NCI-H510A treated with DMSO at 0.1 percent for 48 hours (cell line): ENCODE measurements at places on chromosomes 6 and 20.
A peak's percentile ranks its signal among the peaks of the same experiment; 100 is the strongest.

DNA sequence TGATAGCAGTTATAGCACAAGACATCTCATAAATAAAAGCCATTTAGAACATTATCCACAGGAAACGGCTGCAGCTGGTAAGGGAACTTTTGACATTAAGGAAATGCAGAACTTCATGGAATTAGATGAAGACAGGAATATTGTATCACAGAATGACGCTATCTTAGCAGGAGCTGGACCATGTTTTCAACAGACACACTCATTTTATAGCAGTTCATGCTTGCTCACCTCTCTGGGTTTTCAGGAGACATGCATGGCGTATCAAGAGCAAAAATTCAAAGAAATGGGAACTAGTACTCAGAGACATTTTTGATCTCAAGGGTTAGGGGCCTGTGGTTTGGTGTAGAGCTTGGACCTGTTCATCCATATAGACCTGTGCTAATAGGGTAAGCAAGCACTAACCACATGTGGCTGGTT is 125.0 kb downstream of the FYN start:
- DNase-seq, result no peak

DNA sequence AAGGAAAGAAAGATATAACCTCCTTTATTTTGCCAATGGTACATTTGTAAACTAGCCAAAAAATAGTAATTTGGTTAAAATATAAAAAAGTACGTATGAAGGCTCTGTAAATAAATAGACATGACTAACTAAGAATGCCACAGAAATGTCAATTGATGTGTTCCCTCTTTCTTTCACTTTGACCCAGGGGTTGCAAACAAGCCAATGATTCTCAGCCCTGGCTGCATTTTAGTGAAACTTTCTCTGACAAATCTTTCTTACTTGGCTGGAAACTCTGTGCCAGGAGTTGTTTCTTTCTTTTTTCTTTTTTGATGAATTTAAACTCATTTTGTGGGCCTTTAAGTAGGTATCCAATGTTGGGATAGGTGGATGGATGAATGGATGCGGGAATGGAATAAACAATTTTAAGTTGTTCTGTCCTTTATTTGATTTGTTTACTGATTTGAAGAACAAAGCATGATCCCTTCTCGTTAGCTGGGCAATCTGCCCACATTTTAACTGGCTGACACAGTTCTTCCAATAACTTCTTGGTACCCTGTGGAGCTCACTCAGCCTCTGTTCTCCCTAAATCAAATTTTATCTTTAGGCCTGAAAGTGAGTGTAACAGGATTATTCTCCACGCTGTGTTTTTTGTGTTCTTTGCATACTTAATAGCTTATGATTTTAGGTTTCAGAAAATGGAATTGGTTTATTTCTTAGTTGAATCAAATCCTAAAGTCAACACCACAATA is 58.6 kb upstream of the GCLC start:
- DNase-seq, result no peak

DNA sequence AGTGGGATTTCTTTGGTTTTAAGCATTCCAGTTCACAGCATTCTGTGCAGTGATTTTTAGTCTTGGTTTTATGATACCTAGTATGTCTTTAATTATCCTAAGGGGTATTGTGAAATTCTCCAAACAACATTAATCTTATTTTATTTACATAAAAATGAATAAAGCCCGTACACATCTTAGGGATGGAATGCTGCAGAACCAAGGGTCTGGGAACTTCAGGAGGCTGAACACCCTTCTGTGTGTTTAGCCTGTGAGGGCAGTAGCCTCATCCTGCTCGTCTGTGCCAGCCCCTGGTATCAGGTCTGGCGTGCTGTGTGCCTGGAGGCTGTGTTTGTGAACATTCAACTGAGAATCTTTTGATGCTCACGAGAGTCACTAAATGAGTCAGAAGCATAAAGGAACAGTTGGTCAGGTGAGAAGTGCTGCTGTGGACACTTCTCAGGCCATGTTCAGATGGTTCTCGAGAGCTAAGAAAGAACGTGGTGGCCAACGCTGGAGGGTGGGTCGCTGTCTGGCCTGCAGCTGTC is 25.2 kb upstream of the C20orf204 start:
- no peak for DNase-seq

GRCh38 chr6:35073766-35074471 is 67.2 kb downstream of the TCP11 start:
- DNase-seq, result no peak

DNA sequence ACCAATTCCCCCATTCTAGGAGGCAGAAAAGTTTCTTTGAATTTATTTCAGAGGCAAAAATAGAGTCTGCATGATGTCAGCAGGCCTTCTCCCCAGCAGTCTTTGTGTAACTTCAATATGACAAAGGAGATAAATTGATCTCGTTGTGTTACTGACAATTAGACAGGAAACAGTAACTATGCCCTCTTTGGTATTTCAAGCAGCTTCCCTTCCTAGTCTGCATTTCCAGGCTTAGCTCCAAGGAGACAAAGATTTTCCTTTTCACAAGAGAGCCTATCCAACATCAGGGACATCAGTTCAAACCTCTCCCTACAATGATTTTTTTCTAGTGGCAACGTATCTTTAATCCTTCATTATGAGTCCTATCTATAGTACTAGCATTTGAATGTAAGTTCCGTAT is 245.9 kb upstream of the HSF2 start:
- no peak for DNase-seq

DNA sequence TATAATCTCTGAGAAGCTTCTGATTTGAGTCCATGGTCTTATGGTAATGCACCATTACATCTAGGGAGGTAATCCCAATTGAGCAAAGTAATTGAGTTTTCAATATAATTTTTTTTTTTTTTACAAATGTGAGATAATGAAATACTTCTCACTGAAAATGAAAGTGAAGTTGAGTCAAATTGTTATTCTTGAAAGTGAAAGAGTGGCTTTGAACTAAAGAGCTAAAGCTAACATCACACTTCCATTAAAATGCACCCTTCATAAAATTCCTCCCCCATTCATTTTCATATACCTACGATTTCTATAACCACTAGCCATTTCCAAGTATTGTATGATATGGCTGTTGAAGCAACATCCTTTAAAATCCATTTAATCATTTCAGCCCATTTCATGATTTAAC is 149.1 kb upstream of the IMPG1 start:
- DNase-seq, result no peak

DNA sequence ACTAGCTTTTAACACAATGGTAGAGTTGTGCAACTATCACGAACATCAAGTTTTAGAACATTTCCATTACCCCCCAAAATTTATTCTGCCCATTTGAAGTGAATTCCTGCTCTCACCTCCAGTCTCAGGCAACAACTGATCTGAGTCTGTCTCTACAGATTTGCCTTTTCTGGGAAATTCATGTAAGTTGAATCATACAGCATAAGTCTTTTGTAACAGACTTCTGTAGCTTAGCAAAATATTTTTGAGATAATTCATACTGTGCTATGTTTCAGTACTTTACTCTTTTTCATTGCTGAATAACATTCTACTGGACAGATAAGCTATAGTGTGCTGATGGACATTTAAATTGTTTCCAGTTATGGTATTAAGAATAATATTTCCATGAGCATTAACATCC is 447.3 kb upstream of the GJE1 start:
- DNase-seq, result no peak

DNA sequence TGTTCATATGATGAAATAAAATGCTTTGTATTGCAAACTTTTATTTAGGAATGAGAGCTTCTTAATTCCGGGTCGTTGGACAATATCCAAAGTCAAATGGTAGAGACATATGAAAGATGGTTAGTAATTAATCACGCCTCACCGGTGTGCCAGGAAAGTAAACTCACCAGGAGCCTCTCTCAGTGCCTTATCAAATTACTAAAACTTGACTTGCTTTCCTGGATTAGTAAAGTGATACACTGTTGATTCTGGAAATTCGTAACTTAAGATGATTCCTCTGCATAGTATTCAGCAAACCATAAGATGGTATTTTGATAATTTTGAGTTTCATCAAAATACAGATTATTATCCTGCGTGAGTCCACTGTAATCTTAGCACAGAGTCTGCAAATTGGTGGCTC is 115.2 kb downstream of the PAX1 start:
- DNase-seq, result no peak

DNA sequence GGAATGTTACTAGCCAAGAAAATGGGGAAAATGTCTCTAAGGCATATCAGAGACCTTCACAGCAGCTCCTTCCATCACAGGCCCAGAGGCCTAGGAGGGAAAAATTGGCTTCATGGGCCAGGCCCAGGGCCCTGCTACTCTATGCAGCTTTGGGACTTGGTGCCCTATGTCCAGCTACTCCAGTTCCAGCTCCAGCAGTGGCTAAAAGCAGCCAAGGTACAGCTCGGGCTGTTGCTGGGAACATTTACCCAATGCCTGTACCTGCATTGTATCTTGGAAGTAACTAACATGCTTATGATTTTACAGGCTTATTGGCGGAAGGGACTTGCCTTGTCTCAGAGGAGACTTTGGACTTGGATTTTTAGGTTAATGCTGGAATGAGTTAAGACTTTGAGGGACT is 390.6 kb downstream of the GRIK2 start:
- DNase-seq, result no peak

DNA sequence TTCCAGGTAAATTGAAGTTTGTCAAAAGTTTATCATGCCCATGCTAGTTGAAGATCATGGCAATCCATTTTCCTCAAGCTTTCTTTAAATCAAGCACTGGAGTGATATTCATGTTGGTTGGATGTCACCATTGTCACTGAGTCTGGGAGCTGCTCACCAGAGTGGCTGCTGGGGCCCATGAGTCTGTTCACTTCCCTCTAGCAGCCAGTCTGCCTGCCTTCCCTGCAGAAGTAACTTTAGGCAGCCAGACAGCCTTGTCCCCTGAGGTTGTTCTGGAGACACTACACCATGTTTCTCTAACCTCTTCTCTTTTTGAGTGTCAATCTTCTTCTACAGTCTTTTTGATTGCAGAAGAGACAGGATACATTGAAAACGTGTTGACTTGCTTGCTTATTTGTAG is 5.5 kb downstream of the SIRT5 start:
- no peak for DNase-seq

GRCh38 chr20:39282619-39283092 is 320.5 kb downstream of the DHX35 start:
- no peak for DNase-seq

GRCh38 chr6:163750431-163751031 is 336.0 kb downstream of the QKI start:
- DNase-seq, result no peak

- DNase-seq, result no peak
Measured at GRCh38 chr6:16850681-16851026, 89.4 kb upstream of the ATXN1 start.

GRCh38 chr6:46899659-46900058 is 22.1 kb downstream of the ADGRF5 start:
- DNase-seq, result no peak

DNA sequence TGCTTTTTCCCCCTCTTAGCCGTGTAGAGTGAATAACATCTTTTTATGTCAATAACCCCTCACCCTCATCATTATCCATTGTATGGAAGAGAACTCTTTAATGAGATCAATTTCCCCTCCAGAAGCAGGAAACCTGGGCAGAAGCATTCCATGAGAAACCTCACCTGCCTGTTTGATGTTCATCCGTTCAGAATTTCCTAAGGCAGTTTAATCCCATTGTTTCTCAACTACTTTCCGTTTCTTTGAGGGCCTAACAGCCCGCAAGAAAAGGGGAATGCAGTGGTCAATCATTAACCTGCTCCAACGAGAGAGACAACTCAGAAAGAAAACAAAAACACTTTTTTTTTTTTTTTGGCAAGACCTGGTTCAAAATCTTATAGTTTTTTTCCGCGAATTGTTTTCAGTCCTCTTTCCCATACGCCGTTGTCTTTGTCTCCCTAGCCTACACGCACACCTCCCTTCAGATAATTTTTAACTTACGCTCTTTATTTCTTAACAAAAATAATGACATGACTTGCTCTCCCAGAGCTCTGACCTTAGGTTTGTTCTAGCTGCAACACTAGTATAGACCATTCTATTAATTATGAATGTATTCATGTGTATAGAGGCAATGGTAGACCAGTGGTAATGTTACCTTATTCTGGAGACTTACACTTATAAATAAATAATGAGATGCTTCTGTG is 25.6 kb upstream of the ID4 start:
- no peak for DNase-seq

GRCh38 chr6:89268776-89269175 is 46.3 kb downstream of the GABRR2 start:
- DNase-seq, result no peak

- peak; percentile 63 for DNase-seq
Measured at GRCh38 chr6:53433261-53433950, 84.7 kb upstream of the ELOVL5 start.

DNA sequence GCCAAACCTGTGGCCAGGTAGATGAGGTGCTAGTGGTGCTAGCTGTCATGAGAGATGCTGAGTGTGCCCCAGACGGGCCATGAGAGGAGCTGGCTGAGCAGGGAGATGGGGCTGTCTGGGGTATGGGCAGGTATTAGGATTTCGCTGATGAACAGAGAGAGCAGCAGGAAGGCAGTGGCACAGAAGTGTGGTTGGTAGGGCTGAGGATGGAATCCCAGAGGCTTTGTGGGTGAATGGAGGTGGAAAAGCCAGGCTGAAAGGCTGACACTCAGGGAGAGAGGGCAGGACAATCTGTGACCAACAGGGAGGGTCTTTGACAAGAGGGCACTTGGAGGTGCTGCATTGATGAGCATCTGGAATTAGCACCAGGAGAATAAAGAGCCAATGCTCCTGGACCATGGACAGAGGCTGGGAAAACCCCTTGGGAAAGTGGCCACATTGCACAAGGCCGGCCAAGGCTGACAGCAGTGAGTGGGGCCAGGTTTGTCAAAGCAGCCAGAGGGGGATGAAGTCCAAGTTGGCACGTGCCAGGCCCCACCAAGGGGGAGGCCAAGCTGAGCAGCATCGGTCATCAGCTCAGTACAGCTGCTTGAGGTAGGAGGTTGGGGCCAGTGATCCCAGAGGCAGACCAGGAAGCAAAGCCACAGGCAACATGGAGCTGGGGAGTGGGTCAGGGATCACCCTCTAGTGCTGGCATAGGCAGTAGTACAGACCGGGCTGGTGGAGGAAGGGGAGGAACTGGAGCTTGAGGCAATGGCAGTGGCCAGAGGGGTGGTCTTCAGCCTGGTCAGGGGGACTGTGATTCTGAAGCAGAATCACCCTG is 19.7 kb upstream of the SGK2 start:
- no peak for DNase-seq

GRCh38 chr6:358432-358831 is 33.1 kb upstream of the IRF4 start:
- DNase-seq, result no peak

- DNase-seq, result no peak
Measured at GRCh38 chr20:40359131-40359912, 329.7 kb downstream of the MAFB start.

GRCh38 chr6:109121411-109121810 is 26.1 kb downstream of the CEP57L1 start:
- no peak for DNase-seq

DNA sequence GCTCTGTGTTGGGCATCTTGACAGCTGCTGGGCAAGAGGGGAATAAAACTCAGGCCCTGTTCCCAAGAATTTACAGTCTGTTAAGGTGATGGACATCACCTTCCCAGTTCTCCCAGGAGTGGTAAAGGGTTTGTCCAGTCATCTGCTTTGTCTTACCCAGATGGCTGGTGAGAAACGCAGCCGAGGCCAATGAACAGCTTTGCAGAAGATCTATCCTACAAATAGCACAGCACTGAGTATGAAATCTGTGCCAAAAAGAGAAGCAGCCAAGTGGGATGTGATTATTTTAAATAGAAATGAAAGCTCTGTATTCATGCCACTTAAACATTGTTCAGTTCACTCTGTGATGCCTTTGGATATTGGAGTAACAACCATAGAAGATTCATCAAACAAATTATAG is 132.7 kb upstream of the SLC22A16 start:
- DNase-seq, result no peak

- no peak for DNase-seq
Measured at GRCh38 chr6:166068768-166069167, 98.9 kb downstream of the TBXT start.
